ENCODE measurements at places on chromosomes 13 and 19. TPM values are rescaled to one million over a fixed set of nuclear protein-coding genes. Genes with fewer than 3 reads are reported as not detected.

GRCh38 chr19:43779147-43779819, 1.5 kb downstream of the KCNN4 start:
- peak; percentile 82 for DNase-seq

DNA sequence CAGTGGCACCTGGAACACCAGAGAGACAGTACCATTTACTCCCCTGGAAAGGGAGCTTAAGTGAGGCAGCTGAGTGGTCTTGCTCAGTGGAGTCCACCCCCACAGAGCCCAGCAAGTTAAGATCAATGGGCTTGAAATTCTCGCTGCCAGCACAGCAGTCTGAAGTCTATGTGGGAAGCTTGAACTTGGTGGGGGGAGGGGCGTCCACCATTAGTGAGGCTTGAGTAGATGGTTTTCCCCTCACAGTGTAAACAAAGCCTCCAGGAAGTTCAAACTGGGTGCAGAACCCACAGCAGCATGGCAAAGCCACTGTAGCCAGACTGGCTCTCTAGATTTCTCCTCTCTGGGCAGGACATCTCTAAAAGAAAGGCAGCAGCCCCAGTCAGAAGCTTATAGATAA, 30.3 kb upstream of the CEACAM4 start:
- DNase-seq, result no peak

DNA sequence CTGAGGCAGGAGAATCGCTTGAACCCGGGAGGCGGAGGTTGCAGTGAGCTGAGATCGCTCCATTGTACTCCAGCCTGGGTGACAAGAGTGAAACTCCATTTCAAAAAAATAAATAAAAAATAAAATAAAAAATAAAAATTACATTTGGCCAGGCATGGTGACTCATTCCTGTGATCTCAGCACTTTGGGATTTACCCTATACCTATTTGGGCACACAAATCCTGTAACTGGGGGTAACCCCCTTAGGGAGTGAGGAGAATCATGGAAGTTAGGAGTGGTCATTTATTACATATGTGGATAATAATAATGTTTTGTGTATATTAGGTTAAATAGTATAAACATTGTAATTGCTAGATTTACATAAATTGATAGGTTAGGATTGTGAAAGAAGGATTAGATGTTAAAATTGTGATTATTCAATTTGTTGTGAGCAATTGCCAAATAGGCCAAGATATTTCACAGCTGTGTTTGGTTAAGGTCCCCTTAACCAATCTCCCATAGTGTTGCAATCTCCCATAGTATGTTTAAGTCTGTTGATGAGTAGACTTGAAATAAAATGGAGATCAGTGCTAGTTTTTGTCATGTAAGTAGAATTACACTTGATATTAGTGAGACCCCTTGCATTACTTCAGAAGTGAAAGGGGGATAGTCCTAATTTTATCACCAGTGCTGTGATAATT, 30.7 kb downstream of the ZNF844 start:
- DNase-seq, result no peak

GRCh38 chr13:79989217-79989661, 351.7 kb downstream of the SPRY2 start:
- peak; percentile 59 for DNase-seq

DNA sequence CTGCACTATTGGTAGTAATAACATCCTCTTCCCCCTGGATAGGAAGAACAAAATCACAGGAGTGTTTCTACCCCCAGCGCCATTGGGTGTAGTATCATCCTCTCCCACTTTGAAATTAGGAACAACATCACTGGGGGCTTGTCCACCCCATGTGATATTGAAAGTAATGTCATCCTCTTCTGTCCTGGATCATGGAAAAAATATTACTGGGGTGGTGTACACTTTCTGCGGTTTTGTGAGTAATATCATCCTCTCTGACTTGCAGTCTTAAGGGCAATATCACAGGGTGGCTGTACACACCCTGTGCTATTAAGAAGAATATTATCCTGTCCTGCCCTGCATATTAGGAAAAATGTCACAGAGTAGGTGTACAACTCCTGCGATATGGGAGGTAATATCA, 4.9 kb upstream of the RGCC start:
- no peak for DNase-seq

DNA sequence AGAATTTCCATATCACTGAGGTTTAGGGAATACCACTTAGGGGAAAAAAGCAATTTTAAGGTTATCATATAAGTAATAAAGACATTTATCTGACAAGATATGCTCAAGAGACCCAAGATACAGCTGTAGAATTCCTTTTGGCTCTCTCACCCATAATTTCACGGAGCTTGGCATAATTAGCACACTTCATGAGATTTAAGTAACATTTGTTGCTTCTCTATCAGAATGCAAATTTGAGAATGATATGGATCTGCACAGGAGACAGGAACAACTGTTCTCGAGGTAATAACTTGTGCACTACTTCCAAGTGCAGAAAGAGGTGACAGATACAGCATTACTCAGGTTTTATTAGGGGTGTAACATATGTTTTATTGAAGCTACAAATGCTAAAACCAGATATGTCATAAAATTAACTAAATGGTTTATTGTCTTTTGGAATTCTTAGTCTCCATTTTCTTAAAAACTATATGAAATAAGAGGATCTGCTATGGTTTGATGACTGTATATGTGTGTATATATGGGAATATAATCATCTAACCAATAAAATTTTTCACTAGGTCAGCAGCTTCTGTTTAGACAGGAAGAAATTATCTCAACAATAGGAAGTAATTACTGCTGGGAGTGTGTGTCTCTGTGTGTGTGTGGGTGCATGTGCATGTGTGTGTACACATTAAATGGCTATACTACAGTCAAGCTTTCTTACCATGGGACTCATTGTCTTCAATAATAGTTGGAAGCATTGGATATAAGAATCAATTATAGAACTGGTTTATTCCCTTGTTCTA, 401.3 kb downstream of the PCDH17 start:
- DNase-seq, result no peak

DNA sequence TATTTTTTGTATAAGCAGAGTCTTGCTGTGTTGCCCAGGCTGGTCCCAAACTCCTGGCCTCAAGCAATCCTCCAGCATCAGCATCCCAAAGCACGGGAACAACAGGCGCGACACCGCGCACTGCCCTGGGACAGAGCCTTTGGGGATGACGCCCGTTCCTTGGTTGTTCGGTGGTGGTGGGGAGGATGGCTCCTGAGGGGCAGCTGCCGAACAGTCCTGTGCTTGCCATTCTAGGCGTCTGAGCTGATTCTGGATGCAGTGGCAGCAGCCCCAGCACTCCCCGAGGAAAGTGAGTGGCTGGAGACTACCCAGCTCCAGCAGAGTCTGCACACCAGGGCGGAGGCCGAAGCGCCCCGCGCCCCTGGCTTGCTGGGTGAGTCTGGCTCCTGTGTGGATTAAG, 6.8 kb upstream of the ZNF135 start:
- no peak for DNase-seq

DNA sequence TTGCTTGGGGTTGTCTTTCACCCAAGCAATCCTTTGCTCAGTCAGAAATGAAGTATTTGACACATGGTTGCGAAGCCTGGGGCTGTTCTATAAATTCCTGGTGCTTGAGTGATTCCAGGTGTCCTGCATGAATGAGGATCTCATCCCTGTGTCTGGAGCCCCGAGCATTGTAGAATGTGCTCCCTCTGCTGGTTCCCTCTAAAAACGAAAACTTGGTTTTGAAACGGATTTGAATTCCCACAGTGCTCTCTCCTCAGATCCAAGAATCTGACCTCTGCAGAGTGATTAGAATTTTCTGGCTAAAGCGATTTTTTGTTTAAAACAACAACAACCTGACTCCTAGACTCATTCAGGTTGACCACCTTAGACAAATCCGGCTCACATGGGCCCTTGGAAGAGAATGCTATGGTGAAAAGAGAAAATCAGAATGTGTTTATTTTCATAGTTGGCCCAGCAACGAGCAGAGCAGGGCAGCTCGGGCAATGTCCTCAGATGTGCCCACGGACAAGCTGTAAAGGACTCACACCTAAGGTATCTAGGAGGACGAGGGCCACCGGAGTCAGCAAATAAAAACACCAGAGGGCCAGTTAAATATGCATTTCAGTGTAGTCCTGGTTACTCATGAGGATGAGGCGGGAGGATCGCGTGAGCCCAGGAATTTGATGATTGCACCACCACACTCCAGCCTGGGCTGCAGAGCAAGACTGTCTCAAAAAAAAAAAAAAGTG, 8.7 kb upstream of the ATP12A start:
- peak; percentile 77 for DNase-seq

DNA sequence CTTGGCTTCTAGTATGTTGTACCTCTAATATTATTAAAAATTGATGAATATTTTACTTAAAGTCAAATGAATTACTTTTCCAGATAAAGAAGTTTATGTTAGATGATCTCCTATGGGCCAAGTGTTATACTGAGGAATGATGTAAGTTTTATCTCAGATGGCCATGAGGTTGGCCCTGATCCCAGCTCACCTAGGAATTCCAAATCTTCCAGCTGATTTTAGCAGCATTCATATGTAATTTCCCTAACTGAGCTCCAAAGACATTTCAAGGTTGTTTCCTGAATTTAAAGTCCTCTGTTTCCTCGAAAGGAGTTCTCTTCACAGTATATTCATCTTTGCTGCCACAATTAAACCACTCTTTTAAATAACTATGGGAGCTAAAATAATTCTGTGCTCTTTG, 1670.4 kb upstream of the SPRY2 start:
- DNase-seq, result no peak

DNA sequence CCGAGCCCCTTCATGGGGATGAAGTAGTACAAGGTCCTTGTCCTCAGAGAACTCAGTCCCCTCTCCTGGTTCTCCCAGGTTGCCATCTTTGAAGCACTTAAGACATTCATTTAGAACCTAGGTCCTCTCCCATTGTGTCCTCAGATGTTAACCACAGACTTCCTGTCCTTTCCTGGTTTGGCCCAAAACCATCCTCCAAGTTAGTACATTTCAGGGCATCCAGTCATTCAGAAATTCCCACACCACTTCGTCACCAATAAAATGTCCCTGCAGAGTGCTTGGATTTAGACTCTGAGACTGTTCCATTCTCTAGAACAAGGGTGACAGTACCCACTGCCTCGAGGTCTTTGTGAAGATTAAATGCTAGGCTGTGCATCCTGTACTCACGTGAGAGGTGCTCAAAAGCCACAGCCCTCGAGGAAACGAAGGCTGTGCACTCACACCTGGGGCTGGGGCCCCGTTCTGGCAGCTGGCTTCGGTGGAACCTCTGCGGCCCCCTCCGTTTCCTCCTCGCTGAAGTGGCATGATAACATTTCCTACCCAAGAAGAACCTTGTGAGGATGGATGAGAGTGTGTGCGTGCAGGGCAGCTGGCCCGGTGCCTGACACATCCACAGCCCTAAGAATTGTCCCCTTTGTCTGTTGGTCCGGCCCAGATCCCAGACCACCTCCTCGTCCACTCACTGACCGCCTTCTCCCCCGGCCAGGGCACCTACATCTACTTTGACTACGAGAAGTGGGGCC, 4.7 kb downstream of the LENG1 start:
- no peak for DNase-seq

- DNase-seq, result no peak
Measured at GRCh38 chr13:24214528-24214927, 54.0 kb downstream of the SPATA13 start.

The ZNF610 gene
- 1.6 TPM for total RNA-seq

The ATP7B gene
- 14.0 TPM for total RNA-seq

The FCER2 gene
- 0.35 TPM for total RNA-seq

The FXYD7 gene
- 0.61 TPM for total RNA-seq

The KLF1 gene
- not detected for total RNA-seq

The RASAL3 gene
- 2.5 TPM for total RNA-seq

The POU2F2 gene
- 2.1 TPM for total RNA-seq

The ZNF730 gene
- 0.85 TPM for total RNA-seq

Measured in colonic mucosa (tissue), 4 donors.